Stimulated activated CD4-positive, alpha-beta T cell treated with anti-CD3 and anti-CD28 coated beads, TNF-alpha, amount 100 ng/mL, for 1 hour (primary cell): ENCODE measurements at places on chromosomes 16 and 17.

- DNase-seq: no peak
Measured at GRCh38 chr16:52436339-52437276, 110.3 kb downstream of the TOX3 start.

DNA sequence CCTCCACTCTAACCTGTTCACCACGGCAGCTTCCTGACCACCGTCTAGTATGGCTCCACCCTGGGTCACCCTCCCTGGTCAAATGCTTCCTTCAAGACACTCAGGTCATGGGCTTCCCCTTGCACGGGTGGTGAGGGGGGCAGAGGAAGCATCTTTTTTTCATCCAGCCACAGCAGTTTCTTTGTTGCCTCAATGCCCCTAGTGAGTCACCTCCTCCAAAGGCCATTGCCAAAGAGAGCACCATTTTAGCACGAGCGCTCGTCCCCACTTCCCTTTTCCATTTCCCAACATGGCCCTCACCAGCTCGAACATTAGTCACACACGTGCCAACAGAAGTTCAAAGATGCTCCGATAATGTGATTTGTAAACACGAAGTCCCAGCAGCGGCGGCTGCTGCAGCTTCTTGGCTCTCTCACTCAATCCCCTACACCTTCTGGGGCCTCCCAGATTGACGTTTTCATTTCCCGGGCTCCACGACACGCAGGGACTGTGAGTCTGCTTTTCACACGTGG is 134.6 kb downstream of the GAS7 start:
- DNase-seq: no peak

GRCh38 chr16:68081861-68082628 is 3.1 kb upstream of the NFATC3 start:
- DNase-seq: no peak

DNA sequence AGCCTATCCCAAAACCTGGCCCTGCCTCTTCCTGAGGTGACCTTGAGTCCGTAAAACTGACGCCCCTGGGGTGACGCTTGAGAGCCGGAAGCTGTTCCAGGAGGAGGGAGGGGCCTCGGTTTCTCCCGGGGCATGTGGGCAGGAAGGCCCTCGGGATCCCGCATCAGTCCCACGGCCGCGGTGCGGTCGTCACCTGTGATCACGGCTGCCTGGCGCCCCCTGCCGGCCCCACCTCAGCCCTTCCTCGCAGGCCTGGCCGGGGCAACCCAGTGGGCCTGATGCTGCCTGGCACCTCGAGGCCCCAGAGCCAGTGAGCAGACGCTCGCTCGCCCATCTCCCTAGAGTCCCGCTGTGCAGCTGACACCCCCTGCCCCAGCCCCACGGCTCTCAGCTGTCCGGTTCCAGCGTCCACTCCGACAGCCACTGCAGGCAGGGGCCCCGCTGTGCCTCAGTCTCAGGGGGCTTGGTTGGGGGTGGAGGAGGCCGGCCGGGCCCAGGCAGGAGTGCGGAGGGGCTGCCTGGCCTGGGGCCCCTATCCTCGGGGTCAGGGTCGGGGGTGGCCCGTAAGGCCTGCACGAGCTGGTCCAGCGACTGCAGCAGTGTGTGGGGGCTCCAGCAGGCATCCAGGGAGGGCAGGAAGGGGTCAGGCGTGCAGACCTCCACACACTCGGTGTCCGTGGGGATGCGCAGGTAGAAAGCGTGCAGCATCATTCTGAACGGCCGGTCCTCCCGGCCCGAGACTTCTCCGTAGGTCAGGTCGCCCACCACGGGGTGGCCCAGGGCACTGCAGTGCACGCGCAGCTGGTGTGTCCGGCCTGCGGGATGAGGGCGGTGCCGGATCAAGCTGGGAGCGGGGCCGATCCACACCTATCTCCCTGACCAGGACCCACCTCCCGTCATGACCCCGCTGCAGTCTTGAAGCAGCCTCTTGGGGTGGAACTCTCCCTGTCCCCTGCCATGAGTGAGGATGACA is 2.3 kb downstream of the RPUSD1 start:
- no peak for DNase-seq

- DNase-seq: no peak
Measured at GRCh38 chr16:72992142-72992601, 55.8 kb downstream of the ZFHX3 start.

GRCh38 chr16:76194616-76195015 is 82.6 kb upstream of the CNTNAP4 start:
- DNase-seq: no peak

- DNase-seq: no peak
Measured at GRCh38 chr17:39659279-39660010, 5.7 kb upstream of the TCAP start.

DNA sequence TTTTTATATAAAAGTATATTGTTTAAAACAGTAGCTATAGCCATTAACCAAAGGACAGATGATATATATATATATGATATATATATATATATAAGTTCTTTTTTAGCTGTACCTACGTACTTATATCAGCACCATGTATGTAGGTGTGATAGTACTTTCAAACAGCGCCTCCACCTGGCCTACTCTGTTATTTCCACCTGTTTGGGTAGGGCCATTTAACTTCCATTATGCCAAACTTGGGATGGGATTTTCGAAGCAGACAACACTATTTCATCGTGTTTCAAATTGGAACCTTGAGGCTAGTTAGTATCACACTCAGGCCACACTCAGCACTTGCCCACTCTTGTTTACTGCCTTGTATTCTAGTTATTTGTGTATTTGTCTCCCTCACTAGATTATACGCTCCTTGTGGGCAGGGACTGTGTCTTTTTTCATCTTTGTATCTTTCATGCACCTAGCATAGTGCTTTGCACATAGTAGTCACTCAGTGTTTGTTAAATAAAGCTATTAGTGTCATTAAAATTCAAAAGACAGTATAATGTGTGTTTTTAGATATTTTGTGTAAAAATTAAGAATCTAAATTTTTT is 11.8 kb upstream of the CLTC start:
- DNase-seq: no peak

GRCh38 chr16:85136702-85137322 is 24.5 kb upstream of the CIBAR2 start:
- no peak for DNase-seq

GRCh38 chr17:78759203-78759968 is 22.7 kb downstream of the CYTH1 start:
- peak; percentile 35 for DNase-seq

- no peak for DNase-seq
Measured at GRCh38 chr16:88835383-88835782, 21.4 kb downstream of the GALNS start.

- DNase-seq: no peak
Measured at GRCh38 chr17:79892457-79893241, 53.4 kb upstream of the CBX4 start.

GRCh38 chr16:73125850-73126524 is 78.1 kb upstream of the ZFHX3 start:
- DNase-seq: no peak

- DNase-seq: no peak
Measured at GRCh38 chr16:4913774-4914525, 23.0 kb downstream of the PPL start.

DNA sequence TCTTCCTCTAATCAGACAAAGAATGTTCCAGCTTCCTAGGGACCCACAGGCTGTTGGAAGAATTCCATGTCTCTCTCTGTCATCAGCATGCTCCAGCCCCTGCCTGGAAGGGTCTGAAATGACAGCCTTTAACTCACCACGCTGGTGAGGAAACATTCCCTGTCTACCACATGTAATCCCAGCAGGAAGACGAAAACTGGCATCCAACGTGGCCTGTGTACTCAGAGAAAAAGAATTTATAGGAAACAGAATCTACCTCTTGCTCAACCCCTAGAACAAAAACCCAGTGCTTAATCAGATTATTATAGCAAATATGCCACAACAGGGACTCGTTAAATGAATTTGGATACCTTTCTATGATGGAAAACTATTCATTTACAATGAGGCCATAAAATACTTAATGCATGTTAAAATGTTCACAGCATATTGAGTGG is 147.3 kb upstream of the FOXF1 start:
- no peak for DNase-seq

GRCh38 chr16:75147968-75148310 is 385 bp upstream of the ZFP1 start:
- DNase-seq: no peak

DNA sequence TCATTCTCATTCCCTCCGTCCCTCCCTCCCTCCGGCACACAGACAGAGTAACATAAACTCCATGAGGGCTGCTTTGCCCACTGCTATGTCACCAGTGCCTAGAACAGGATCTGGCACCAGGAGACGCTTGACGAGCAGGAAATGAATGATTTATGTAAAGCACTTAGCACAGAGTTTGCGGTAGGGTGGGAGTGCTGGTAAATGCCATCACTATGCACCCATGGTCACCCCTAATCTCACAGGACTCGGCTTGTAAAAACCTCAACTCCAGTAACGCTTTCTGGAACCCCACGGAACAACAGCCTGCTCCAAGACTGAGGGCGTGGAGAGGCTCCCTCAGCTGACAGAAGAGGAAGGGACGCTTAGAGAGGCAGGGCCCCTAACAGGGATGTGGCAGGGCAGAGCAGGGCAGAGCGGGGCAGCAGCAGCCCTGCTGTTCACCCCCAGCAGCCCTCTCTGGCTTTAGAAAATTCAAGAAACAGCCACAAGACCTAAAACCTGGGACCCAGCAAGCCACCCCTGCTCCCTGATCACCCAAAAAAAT is 156.9 kb downstream of the C16orf78 start:
- DNase-seq: no peak

- DNase-seq: no peak
Measured at GRCh38 chr16:87369796-87370719, 13.5 kb downstream of the FBXO31 start.
